ENCODE measurements at places on chromosomes 4 and X. TPM values are rescaled to one million over a fixed set of nuclear protein-coding genes. Genes with fewer than 3 reads are reported as not detected.

The AKAP14 gene
- not detected for total RNA-seq

The SEPTIN11 gene
- 32.2 TPM for total RNA-seq

The POLN gene
- total RNA-seq = 0.75 TPM

The NXF3 gene
- not detected for total RNA-seq

The MAGEA9 gene
- total RNA-seq = not detected

The SAGE1 gene
- total RNA-seq = not detected

The SLC9B1 gene
- total RNA-seq = 0.12 TPM

The ARX gene
- 0.20 TPM for total RNA-seq

- no peak for DNase-seq
These were observed 1830.9 kb upstream of the ADGRL3 start for GRCh38 chr4:59369229-59369628.

- no peak for DNase-seq
These were observed 115.1 kb upstream of the PITX2 start for GRCh38 chr4:110737931-110738330.

DNA sequence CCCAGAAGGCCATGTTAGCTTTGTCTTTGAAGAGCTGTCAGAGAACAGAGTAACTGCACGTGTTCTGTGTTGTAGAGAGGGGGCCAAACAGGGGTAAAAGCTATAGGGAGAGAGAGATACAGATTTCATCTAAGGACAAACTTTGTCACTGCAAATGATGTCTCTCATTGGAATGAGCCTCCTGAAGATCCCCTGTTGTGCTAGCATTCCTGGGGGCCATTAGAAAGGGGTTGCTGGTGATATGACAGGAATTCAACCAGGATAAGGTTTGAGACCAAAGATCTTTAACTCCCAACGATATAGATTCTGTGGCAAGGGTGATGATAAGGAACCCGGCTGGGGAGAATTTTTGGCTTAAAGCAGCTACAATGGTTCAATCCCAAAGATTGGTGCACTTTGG, 16.8 kb downstream of the MID1 start:
- DNase-seq = no peak

GRCh38 chr4:170025523-170026252, 507 bp downstream of the MFAP3L start:
- no peak for DNase-seq

DNA sequence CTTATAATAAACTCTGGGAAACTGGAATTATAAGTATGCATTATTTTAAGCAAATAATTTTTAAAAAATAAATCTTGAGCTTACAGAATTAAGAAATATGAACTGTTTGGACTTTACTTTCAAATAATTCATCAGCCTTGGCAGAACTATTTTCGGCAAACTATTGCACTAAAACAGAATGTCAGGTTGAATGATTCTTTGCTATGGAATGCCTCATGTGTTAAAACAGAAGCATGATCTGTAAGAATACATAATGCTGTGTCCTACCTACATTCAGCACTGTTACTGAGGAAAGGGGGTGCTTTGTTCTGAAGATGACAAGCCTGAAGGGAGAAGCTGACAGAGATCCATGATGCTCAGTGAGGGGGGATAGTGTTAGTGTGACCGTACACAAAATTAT, 55.6 kb upstream of the EXOC1L start:
- DNase-seq = no peak

DNA sequence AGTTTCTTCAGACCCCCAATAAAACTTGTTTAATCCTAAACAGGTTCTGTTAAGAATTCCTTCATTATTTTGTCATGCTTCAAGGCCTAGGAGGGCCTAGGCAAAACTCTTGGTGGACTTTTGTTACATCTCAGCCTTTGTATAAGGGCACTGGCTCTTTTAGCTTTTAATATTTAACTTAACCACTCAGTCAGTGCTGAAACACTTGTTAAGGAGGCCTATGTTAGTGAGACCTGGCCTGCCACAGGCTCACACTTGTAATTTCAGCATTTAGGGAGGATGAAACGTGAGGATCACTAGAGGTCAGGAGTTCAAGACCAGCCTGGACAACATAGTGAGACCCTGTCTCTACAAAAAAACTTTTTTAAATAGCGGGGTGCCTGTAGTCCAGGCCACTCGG, 32.7 kb upstream of the PGK1 start:
- DNase-seq = no peak

GRCh38 chr4:42824278-42824977, 68.1 kb upstream of the GRXCR1 start:
- DNase-seq = no peak

GRCh38 chr4:164706675-164707074, 47.3 kb upstream of the SMIM31 start:
- DNase-seq = no peak

GRCh38 chr4:124262211-124263179, 450.0 kb downstream of the ANKRD50 start:
- DNase-seq = peak; percentile 61

- DNase-seq = no peak
These were observed 132.9 kb downstream of the CHM start for GRCh38 chrX:85914431-85914830.

DNA sequence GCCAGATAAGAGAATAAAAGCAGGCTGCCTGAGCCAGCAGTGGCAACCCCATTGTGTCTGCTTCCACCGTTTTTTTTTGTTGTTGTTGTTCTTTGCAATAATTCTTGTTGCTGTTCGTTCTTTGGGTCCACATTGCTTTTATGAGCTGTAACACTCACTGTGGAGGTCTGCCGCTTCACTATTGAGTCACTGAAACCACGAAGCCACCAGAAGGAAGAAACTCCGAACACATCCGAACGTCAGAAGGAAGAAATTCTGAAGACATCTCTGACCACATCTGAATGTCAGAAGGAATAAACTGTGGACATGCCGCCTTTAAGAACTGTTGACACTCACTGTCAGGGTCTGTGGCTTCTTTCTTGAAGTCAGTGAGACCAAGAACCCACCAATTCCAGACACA, 110.5 kb downstream of the PCDH18 start:
- no peak for DNase-seq

DNA sequence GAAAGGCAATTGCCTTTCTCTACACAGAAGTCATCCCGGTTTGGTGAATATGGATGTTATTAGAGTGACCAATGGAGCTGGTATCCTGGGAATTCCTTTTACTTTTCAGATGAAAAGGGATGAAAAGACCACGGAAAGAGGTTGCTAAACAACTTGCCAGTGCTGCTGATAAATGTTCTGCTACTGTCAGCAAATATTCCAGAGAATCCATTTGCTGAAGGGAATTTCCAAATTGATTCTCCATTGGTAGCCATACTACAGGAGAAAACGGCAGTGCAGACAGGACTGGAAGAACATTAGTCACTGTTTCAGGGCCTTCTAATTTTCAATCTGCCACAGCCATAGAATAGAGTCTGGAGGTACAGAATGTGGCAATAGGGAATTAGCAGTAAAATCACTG, 451.5 kb downstream of the PCDH11X start:
- no peak for DNase-seq

DNA sequence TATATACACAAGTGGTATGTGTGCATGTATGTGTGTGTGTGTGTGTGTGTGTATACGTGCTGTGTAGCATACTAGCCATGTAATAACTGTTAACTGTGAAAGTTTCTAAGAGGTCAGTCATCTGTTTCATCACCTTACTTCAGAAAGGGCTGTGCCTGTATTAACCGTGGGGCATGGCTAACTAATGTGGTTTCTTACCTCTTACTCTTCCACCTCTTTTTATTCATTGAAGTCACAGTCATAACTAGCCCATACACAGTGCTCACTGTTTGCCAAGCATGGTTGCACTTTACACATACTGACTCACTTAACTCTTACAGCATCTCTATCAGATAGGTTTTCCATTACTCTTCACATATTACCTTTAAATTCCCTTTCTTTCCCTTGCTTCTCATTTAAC, 23.7 kb upstream of the LRAT start:
- DNase-seq = no peak

DNA sequence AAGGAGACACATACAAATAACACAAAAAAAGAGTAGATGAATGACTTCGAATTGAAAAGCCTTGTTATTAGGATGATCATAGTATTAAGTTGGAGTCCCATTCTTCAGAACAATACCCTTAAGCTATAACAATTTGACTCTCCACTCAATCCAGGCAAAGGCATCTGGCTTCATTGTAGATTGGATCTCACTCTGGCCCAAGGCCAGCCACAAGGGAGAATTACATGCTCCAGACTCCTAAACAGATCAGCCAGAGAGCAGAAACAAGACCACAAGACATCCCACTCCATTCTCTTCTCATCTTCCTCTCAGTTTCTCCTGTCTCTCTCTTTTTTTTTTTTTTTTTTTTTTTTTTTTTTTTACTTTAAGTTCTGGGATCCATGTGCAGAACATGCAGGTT, 213.9 kb downstream of the DHX15 start:
- no peak for DNase-seq

- no peak for DNase-seq
These were observed 231.8 kb downstream of the BANK1 start for GRCh38 chr4:102022343-102022742.

Measured in NCI-H460 (cell line).